ENCODE measurements at places on chromosomes 12 and 14.

GRCh38 chr14:93991212-93991611 lies 5.9 kb upstream of the CCDC197 start:
- no peak for DNase-seq

- DNase-seq, result no peak
Measured at GRCh38 chr12:57188090-57188425, 28.5 kb upstream of the NXPH4 start.

DNA sequence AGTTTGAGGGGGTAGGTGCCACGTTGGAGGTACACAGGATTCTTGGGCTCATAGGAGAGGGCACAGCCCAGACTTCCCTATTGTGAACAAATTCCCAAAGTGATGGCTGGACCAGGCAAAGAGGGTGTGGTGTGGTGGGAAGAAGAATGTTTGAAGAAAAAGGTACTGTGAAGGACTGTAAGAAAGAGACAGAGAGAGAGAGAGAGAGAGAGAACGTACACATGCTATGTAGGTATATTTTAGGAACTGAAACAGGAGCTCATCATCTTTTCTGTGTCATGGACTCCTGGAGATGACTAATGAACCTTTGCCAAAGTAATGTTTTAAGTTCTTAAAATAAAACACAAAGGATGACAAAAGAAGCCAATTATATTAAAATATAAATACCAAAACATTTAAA lies 24.5 kb downstream of the SLC17A8 start:
- no peak for DNase-seq

DNA sequence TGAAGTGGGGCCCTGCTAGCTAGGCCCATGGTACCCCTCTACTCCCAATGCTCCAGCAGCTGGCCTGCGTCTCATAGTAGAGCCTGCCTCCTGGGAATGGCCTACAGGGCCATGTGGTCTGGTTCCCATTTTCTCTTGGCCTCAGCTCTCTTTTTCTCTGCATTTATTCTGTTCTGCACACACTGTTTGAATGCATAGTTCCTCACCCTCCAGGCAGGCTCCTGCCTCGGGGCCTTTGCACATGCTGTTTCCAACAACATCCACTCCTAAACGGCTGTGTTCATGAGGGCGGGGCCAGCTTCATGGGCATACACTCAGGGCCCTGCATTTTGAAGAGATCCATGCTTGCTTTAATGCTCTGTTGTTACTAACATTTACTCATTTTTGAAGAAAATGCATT lies 204.0 kb downstream of the ADGRD1 start:
- no peak for DNase-seq

DNA sequence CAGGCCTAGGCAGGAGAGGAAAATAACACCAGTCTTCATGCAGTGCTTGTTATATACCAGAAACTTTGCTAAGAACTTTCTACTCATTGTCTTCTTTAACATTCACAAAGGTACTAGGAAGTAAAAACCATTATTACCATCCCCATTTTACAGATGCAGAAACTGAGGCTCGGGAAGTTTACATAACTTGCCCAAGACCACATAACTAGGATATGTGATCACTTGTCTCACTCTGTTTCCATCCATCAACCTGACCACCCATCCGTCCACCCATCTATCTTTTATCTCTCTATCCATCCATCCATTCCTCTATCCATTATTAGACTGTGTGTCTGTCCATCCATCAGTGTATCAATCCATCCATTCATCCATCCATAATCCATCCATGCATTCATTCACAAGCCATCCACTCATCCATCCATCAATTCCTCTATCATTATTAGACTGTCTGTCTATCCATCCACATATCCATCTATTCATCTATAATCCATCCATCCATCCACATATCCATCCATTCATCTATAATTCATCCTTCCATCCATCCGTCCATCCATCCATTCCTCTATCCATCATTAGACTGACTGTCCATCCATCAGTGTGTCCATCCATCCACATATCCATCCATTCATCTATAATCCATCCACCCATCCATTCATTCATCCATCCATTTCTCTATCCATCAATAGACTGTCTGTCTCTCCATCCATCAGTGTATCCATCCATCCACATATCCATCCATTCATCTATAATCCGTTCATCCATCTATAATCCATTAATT lies 16.5 kb downstream of the SDSL start:
- DNase-seq, result no peak

- DNase-seq, result no peak
Measured at GRCh38 chr12:76533331-76533730, 26.2 kb downstream of the OSBPL8 start.

- DNase-seq, result no peak
Measured at GRCh38 chr12:104080764-104081163, 16.4 kb downstream of the HCFC2 start.

- DNase-seq, result no peak
Measured at GRCh38 chr14:100695423-100695738, 31.3 kb upstream of the DLK1 start.

- DNase-seq, result no peak
Measured at GRCh38 chr12:43009846-43010240, 420.3 kb upstream of the PRICKLE1 start.

DNA sequence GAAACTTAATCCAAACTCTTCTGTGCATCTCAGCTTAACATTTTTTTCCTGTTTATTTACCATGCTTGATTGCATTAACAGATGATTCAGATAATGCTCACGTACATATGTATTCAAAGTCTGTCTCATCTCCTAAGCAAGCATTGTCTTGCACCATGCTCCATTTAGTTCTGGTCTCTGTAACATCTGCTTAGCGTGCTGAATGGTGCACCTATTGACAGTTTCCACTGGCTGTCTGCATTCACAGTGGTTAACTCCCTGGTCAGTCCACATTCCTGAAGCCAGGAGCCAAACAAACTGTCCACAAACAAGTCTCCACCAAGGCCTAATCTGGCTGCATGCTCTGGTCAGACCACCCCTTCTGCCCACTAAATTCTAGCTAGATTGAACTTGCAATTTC lies 83.9 kb downstream of the KNTC1 start:
- no peak for DNase-seq

GRCh38 chr12:6643569-6644256 lies 3.5 kb downstream of the ACRBP start:
- no peak for DNase-seq

Measured in activated CD8-positive, alpha-beta T cell treated with anti-CD3 and anti-CD28 coated beads, Interleukin-2, amount 10 ng/mL, durations not matched to agents 7 days and 5 days (primary cell).